ENCODE measurements at places on chromosomes 13 and 19.
A peak's percentile ranks its signal among the peaks of the same experiment; 100 is the strongest.

GRCh38 chr13:34162544-34162933 is 344.6 kb downstream of the RFC3 start:
- DNase-seq = no peak

GRCh38 chr13:39273953-39274738 is 235.9 kb downstream of the NHLRC3 start:
- DNase-seq = no peak

DNA sequence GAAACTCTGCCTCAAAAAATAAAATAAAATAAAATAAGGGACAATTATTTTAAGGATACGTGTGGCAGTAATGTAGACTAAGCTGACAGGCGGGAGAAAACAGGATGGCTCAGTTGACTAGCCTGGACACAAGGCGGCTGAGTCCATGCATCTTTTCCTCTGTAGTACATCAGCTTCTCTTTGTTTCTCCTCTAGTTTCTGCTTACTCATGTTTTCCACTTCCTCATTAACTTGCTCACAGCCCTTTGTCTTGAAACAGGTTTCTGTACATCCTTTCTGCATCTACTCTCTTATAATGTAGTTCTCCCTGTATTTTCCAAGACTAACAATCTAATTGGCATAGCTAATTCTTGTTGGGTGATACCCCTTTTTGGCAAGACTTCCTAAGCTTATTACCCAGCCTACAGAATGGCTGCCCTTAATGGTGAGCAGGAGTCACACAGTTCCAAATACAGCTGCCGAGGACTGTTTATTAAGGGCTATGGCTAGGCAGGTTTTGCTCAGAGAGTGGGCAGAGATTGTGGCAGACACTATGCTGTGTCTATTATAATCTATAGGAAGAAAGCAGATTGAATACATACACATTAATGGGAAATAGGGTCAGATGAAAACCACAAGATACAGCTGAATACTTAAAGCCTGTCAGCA is 58.7 kb upstream of the KLF5 start:
- no peak for DNase-seq

DNA sequence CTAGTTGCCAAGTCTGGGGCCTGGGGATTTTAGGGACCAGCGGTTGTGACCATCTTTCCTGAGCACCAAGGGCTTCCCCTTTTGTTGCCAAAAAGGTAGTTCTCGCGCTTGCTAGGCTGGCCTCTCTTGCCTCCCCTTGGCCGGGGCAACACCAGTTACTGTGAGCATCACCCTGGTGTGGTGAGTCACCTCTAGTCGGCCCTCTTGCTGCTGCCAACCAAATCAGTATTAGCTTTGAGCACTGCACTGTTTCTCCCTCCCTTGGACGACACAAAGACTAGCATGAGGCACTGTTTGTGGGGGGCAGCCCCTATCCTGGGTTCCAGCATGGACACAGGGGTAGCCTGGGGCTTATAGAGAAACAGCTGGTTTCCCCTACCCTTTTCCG is 6.9 kb downstream of the SYDE1 start:
- DNase-seq = no peak

DNA sequence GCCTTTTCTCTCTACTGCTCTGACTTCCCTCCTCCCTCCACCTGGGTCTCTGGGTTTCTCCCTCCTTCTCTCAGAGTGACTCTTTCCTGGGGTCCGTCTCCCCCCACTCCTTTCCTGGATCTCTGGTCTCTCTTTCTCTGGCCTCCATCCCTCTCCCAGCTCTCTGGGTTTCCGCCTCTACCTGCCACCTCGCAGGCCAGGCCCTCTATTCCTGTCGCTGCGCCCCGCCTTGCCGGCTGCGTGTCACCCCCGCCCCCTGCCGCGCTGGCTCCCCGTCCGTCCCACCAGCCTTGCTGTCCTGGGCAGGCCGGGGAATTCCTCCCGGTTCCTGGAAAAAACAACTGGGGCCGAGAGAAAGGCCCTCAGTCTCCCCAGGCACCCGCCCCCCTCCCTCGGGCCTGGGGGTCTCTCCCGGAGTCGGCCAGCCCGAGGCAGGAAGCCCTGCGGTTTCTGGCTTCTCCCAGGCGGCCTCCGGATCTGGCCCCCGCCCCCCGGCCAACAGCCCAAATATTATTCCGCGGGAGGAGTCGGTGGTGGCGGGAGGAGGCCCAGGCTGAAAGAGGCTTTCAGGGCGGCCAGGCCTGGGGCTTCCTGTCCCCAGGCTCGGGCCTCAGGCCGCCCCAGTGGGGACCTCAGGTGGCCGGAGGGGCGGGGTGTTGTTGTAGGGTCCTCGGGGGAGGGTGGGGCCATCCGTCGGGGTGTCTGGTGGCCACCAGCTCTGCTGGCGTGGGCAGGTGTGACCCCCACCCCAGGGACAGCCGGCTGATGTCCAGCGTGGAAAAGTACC is 9.3 kb downstream of the IRF2BP1 start:
- no peak for DNase-seq

- DNase-seq = peak; percentile 5
These were observed 671.1 kb upstream of the SPRY2 start for GRCh38 chr13:81012031-81012430.

DNA sequence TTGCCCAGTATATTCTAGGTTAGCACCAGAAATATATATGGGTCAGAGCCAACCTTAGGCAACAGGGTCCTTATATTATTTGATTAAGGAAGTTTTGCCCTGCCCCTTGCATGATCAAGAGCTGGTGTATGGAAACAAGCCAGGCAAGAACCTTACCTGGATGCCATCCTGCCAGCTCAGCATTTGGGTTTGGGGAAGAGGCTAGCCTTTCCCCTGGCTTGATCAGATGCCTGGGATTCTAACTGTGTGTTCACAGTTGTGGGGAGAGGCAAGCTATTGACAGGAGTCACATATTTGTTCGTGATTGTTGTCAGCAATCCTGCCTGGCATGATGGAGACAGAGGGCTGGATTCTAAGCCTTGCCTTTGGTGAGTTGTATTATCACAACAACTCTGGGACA is 260.0 kb upstream of the DACH1 start:
- DNase-seq = no peak

GRCh38 chr13:78875792-78876580 is 217.0 kb upstream of the OBI1 start:
- no peak for DNase-seq

GRCh38 chr13:113639616-113640262 is 18.3 kb downstream of the ATP4B start:
- DNase-seq = no peak

GRCh38 chr13:30340331-30341250 is 33.2 kb upstream of the KATNAL1 start:
- no peak for DNase-seq
